ENCODE measurements at places on chromosomes 4 and X.

DNA sequence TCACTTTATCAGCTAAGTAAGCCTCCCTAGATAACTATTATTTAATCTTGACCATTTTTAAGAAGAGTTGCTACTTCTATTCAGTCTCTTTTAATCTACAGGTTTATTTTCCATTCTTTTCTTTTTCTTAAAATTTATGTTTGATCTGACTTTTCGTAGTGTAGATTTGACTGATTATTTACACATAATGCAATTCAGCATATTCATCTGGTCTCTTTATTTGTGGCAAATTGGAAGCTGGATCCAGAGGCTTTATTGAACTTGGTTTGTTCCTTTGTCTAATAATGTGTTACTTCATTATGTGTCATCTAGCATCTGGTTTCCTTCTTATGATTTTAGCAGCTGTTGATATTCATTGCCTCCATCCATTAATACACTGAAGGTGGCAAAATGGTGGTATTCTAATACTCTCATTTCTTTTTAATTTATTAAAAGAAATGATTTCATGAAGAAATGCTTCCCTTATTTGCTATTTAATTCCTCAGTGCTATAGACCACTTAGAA is 113.0 kb downstream of the FBXW7 start:
- DNase-seq, result no peak

GRCh38 chr4:9758641-9759317 is 22.7 kb upstream of the DRD5 start:
- no peak for DNase-seq

DNA sequence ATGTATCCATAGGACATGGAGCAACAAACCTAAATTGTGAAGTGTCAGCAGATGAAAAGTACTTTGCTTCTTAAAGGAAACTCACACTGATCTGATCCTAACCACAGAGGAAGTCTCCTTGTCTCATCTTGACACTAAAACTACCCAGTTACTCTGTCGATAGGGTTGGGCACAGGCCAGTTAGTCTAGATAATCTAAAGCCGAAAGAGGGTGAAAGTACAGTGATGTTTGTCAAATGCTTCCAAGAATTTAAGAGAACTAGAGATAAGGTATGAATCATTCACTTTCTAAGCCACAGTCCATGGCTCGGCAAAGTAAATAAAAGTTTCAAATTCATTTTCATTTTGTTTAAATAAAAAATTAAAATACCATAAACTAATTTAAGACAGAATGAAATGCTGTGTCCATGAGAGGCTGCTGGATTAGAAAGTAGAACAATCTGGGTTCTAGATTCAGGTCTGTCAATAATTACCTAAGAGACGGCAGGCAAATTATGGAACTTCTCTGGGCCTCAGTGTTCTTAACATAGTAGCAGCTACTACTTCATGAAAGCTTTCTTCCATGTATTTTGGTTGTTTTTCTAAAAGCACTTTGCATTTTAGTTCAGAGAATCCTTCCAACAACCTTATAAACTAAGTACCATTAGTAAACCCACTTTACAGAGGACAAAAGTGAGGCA is 176.7 kb downstream of the LDB2 start:
- DNase-seq, result no peak

DNA sequence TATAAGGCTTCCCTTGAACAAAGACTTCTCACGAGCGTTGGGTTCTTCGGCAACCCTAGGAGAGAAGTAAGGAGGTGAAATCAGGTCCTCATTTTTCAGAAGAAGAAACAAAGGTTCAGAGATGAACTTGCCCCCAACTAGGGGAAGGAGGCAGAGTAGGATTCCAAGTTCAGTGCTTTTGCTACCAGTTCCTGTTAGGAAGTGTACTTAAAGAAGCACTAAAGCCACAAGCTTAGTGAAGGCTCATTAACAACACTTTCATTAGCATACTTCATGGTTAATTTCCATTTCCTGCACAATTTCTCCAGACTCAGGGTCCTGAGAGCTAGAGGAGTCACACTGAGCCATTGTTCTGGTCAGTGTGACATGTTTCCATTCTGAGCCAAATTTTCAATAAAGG is 52.1 kb downstream of the VSIG4 start:
- no peak for DNase-seq

DNA sequence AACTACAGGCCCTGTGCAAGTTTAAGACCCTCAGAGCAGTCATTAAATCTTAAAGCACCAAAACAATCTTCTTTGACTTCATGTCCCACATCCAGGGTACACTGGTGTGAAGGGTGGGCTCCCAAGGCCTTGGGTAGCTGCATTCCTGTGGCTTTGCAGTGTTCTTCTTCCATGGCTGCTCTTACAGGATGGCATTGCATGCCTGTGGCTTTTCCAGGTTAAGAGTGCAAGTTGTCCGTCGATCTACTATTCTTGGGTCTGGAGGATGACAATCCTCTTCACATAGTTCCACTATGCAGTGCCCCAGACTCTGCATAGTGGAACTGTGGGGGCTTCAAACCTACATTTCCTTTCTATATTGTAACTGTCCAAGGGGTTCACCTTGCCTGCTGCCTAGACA is 494.5 kb downstream of the CFAP47 start:
- DNase-seq, result no peak

DNA sequence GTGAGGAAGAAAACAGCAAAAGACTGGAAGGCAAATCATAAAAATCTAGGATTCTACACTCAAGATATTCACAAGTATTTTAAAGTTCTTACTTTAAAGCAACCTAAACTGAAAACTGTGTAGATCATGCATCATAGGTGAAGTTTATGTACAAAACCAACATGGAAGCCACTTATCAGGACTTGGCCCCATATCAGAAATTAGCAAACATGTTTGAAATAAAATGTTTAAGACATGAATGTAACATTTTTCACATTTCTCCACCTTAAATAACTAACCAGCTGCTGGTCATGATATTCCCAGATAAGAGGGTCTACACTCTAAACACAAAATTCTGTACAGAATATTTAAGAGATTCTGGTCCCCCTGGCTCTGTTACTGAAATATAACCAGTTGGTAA is 38.5 kb downstream of the APBB2 start:
- DNase-seq, result no peak
